GM06990 (cell line): ENCODE measurements at places on chromosomes 5 and 9.

DNA sequence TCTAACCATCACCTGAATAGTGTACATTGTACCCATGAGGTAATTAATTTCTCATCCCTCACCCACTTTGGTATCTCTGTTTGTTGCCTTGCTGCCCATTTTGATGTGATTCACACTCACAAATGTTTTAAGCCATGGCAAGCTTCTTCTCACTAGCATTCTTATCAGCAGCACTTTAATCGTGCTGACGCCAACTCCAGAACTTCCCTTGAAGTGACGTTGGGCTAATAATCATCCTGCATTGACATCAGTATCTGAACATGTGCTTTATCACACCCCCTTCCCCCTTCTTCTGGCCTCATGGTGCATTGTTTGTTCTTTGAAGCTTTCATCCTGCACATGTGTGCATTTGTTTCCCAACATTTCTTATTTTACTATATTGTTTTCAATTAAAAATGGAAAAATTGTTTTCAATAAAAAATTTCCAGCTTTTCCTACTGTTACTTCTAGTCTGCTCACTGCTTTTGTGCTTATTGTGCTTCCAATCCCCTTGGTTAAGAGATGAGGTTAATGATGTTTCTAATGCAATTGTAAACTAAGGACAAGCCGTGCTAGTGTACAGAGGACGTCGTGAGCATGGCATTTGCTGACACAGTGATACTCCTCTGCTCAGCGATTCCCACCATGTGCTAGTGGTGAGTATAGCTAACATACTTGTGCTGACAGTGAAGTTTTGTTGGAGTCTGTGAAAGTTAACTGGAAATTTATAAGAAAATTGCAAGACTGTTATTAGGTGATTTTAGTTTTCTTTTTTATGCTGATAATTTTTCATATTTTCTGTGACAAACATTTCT lies 238.5 kb downstream of the KDM4C start:
- no peak for DNase-seq

DNA sequence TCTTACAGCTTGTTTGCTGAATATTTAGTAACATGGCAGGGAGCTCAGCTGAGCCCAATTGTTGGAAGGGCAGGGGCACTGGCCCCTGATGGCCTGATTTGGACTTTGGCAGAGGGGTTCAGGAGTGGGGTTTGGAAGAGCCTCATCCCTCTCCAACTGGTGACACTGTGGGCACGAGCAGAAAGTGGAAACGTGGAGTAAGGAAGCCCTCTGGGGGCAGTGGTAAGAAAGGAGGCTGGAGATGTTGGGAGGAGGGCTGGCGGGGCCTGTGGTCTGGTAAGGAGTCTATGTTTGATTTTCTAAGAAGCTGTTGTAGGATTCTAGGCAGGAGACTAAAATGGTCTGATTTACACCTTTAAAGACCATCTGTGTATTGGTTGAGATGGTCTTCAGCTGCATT lies 208.9 kb downstream of the HSPA4 start:
- DNase-seq, result no peak

- DNase-seq, result no peak
Observed at GRCh38 chr5:33684496-33685159, 207.2 kb downstream of the ADAMTS12 start.

- no peak for DNase-seq
Observed at GRCh38 chr5:14451871-14452270, 129.7 kb upstream of the OTULINL start.

DNA sequence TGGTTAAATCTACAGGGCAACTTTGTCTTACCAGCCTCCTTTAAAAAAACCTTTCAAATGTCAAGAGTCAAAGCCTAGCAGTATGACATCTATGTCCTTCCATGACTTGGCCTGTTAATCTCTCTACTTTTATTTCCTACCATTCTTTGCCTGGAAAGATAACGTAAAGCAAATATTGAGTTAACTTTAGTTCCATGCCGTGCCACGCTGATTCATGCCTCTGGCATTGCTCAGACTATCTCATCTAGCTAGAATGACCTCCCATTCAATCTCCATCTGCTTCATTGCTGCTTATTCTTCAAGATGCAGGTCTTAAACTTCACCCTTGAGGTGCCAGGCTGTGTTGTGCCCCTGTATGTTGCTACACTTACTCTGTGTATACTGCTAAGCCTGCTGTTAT lies 729.8 kb downstream of the EFNA5 start:
- DNase-seq, result no peak

GRCh38 chr5:80141147-80141671 lies 106.1 kb downstream of the THBS4 start:
- DNase-seq, result no peak

GRCh38 chr5:149406203-149406978 lies 27.3 kb upstream of the IL17B start:
- no peak for DNase-seq

GRCh38 chr9:86902176-86902575 lies 45.1 kb downstream of the GAS1 start:
- no peak for DNase-seq

DNA sequence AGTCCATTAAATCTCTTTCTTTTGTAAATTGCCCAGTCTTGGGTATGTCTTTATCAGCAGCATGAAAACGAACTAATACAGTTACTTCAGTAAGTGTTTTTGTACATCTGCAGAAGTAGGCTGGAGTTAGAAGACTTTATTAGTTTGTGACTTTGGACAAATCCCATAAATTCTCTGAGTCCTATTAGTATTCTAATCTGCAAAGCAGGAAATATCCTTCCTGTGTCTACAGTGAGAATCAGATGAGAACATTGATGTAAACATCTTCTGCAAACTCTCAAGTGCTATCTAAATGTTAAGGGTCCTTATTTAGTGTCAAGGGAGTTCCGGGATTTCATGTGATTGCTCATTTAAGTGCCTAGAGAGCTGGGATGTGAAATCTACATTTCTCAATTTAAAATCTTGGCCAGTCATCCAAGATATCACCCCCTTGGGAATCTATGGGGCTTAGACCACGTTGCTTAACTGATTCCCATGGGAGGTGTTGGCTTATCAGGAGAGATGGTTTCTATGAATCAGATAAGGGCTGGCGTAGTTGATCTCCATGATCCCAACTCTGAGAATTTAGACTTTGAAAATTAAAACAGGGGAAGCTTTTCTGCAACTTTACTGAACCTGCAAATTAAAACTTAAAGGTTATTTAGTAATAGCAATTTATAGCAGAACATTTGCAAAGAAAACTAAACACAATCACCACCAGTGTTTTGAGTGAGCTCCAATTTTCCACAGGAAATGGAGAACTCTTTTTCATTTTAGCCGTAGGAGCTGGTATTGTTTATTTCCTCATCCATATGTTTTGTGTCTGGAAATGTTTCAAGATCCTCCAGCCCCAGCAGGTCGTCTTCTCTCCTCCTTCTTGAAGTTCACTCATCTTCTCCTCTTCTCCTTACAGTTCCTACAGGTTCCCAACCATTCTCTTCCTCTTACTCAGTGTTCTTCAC lies 241.6 kb upstream of the CD180 start:
- no peak for DNase-seq

DNA sequence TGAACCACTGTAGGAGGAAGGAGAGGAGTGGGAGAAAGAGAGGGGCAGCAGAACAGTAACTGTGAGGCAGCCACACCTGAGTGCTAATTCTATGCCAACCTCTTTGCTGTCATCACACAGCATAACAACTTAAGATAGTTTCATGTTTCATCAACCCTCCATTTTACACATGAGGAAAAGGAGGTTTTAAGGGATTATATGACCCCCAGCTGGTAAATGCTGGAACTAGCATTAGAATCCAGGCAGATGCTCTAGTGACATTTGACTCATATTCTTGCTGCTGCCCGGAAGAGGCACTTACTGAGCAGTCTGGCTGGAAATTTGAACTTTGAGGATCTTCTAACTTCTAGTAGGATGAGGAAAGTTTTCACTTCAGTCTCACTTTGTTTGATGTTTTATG lies 24.1 kb upstream of the VLDLR start:
- no peak for DNase-seq

GRCh38 chr5:116789522-116789921 lies 214.9 kb upstream of the SEMA6A start:
- DNase-seq, result no peak

DNA sequence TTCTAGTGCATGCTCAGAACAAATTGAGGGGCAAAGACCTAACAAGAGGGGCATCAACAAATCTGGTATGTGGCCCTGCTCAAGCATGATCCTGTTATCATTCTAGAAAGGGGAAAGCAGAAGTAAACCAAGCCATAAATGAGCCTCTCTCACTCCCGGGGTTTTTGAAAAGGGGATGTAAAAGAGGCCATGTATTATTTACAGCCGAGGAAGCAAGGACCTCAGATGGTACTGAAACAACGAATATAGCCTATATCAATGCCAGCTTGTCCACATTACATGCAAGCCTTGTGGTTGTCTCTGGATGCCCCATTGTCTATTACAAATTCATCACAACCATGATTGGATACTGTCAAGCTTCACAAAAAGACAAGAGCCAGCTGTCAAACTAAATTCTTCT lies 211.3 kb downstream of the DCP2 start:
- DNase-seq, result no peak

DNA sequence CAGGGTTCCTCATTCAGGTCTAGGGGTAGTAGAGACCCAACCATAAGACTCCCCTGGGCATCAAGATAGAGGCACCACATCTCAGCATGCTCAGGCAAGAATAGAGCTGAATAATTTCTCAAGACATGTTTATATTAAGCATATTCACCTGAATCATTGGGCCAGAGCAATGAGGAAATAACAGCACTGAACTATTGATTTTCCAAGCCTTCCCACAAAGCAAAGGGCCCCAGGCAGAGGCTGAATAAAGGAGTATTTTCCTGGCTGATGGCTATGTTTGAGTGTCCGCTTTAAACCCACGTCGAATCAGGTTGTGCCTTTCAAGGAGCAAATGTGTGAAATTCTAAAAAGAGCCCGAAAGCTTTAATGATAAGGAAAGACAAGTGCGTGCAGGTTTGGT lies 129.2 kb downstream of the HSD17B3 start:
- DNase-seq, result no peak

- no peak for DNase-seq
Observed at GRCh38 chr5:180208435-180209081, 453 bp downstream of the RASGEF1C start.

DNA sequence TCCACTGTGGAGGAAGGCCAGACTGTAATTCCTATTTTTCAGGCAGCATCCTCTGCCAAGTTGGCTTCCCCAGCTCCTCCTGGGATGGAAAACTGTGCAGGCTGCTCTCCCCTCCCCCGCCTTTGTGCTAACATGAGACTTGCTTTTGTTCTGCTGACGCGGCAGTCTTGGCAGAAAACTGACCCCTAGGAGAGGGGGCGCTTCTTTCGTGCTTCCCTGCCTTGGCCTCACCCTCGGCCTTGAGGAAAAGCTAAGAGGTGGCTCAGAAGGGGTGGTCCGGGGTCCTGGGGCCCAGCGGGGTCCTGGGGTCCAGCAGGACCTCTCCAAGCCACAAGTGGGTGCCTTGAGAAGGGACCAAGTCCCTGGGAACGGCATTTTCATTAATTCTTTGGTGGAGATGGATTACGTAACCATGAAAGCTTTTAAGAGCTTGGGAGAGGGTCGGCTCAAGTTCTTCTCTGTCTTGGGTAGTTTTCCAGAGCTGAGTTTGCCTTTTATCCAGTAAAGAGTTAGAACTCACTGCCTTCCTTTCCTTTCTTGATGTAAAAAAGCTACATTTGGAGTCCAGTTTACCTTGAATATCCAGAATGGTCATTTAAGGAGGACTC lies 51.0 kb downstream of the SH3PXD2B start:
- no peak for DNase-seq

GRCh38 chr5:157961176-157961575 lies 102.2 kb upstream of the CLINT1 start:
- no peak for DNase-seq

- no peak for DNase-seq
Observed at GRCh38 chr9:131886826-131887225, 146.9 kb upstream of the RAPGEF1 start.

- peak; percentile 30 for DNase-seq
Observed at GRCh38 chr5:170151097-170151831, 45.6 kb downstream of the FOXI1 start.

GRCh38 chr5:100790170-100790665 lies 112.9 kb downstream of the ST8SIA4 start:
- DNase-seq, result no peak

DNA sequence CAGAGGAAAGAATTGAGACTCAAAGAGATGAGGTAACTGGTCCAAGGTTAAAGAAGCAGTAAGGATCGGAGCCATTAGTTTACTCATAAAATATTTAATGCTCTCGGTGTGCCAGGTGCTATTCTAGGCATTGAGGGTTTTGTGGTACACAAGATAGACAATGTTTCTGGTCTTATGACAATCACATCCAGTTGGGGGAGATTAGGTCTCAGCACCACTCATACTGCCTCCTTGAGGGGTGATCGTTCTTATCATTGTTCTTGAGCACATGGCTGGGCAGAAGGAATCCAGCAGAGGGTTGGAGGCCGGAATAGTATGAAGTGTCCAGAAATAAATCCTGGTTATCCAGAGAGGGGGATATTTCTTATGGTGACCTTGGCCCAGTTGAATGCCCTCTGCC lies 40.7 kb upstream of the LCP2 start:
- no peak for DNase-seq

- DNase-seq, result no peak
Observed at GRCh38 chr5:37015795-37016666, 139.5 kb downstream of the NIPBL start.

DNA sequence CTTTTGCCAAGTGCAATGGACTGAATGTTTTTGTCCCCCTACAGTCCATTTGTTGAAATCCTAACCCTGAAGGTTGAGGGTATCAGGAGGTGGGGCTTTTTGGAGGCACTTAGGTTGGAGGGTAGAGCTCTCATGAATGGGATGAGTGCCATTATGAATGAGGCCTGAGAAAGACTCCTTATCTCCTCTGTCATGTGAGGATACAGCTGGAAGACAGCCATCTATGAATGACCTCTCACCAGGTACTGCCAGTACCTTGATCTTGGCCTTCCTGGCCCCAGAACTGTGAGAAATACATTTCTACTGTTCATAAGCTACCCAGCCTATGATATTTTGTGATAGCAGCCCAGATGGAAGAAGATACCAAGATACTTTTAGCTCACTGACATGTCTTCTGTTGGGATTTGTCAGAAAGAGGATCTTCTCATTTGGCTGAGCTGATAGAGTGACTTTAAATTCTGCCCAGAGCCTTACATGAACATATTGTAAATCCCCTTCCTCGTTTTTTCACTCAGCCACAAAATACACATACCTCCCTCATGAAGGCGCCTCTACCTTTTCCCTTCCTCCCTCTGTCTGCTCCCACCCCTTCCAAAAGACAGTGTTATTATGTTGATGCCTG lies 256.4 kb downstream of the PDZD2 start:
- DNase-seq, result no peak

- peak; percentile 64 for DNase-seq
Observed at GRCh38 chr9:87498046-87498810, 561 bp downstream of the DAPK1 start.

GRCh38 chr5:174511714-174512253 lies 212.6 kb upstream of the MSX2 start:
- no peak for DNase-seq

- no peak for DNase-seq
Observed at GRCh38 chr5:109693535-109694400, 4.0 kb downstream of the MAN2A1 start.

- no peak for DNase-seq
Observed at GRCh38 chr9:97543561-97543960, 42.1 kb downstream of the TMOD1 start.
